ENCODE measurements at places on chromosomes 7 and 10.

DNA sequence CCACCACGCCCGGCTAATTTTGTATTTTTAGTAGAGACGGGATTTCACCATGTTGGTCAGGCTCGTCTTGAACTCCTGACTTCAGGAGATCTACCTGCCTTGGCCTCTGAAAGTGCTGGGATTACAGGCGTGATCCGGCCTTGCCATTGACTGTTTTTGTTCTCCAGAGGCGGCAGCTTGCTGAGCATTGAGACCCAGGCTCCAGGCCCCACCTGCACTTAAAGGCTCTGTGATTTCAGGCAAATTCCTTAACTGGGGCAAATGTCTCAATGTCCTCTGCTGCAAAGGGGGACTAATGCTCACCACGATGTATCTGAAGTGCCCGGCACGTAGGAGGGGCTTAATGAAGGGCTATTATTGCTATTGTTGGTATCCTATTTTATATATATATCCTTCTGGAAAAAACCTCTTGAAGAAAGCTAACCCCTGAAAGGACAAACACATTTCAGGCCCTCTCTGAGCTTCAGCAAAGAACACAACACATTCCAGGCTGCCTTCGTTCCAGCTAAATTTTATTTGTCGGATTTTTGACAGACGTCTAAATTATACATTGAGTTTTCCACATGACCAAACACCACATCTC lies 29.0 kb downstream of the TRIM8 start:
- no peak for DNase-seq

DNA sequence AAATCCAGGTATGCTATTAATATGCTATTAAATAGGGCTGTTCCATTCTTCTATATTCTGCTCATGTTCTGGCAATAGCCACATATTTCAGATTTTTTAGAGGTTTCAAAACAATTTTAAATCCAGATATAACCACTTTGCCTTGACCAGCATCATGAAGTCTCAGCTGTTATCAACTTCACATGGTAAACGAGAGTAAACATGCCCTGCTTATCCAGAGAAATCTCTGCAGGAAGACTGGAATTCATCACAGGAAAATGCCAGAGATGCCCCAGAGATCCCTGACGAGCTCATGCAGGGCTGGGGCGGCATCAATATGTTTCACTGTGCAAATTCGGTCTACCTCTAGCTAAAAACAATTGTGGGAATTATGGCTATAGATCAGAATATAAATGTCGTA lies 126.5 kb downstream of the FANK1 start:
- DNase-seq = no peak

DNA sequence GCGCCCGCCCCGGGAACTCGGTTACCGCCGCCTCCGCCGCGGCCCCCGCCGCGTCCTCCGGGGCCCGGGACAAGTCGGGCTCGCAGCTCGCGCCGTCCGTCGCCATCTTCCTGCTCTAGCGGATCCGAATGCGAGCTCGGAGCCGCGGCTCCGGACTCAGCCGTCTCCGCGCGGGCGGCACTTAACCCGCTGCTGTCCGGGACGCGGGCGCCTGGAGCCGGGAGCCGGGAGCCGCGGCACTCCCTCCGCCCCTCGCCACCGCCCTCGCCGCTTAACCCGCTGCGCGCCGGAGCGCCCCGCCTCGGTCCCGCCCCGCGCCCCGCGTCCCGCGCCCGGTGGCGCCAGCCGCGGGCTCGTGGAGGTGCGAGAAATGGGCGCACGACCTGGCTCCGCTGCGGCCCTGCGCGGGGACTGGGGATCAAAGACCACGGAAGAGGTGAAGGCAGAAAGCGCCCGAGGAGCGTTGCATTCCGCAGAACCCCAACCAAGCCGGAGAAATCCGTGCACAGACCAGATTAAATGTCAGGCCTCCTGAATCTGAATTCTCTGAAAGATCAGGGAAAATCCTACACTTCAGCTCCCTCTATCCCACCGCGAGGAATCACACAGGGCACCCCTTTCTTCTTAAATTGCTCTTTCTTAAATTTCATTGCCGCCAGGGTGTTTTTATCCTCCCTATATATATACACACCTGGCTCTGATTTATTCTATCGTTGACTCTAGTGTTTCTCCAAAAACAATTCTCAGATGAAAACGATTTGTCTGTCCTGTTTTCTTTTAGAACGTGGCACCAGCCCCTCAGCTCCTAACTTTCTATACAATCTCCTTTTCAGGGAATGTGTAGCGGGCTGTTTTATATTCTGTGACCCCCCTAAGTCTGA lies at the start of gene CTTNBP2:
Gene CTTNBP2, minus strand, starts transcription at position 132 of the 881 bp plus-strand sequence. Its CDS starts 26 bp downstream, at position 106.
- DNase-seq = no peak

- no peak for DNase-seq
These were observed 24.3 kb downstream of the FAM20C start for GRCh38 chr7:216360-217300.

- no peak for DNase-seq
These were observed 96.4 kb downstream of the FAS start for GRCh38 chr10:89086801-89087521.

DNA sequence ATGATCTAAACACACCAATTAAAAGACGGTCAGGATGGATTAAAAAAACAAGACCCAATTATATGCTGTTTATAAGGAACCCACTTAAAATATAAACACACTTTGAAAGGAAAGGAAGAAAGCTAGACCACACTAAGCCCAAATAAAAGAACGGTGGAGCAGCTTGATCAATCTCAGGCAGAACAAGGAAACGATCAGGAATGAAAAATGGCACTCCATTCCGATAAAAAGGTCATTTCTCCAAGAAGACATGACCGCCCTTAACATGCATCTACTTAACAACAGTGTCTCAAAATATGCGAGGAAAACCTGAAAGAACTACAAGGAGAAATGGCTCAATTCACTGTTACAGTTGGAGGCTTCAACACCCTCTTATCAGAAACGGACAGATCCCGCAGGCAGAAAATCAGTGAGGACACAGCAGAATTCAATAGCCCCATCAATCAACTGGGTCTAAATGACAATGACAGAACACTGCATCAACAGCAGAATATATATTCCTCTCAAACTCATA lies 210.0 kb downstream of the MAD1L1 start:
- DNase-seq = no peak

DNA sequence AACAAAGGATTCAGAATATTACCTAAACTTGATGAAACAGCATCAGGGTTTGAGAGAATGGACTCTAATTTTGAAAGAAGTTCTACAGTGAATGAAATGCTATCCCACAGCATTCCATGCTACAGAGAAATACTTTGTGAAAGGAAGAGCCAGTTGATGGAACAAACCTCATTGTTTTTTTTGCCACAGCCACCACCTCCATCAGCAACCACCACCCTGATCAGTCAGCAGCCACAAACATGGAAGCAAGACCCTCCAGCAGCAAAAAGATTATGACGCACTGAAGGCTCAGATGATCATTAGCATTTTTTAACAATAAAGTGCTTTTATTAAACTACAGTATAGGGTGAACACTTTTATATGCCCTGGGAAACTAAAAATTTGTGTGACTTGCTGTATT lies 98.7 kb downstream of the LRRC4 start:
- DNase-seq = no peak

- no peak for DNase-seq
These were observed 931 bp downstream of the PAPSS2 start for GRCh38 chr10:87660484-87661133.

- no peak for DNase-seq
These were observed 2.5 kb downstream of the LFNG start for GRCh38 chr7:2521952-2522591.

- no peak for DNase-seq
These were observed 165.4 kb downstream of the ACTR3B start for GRCh38 chr7:152924826-152925411.

DNA sequence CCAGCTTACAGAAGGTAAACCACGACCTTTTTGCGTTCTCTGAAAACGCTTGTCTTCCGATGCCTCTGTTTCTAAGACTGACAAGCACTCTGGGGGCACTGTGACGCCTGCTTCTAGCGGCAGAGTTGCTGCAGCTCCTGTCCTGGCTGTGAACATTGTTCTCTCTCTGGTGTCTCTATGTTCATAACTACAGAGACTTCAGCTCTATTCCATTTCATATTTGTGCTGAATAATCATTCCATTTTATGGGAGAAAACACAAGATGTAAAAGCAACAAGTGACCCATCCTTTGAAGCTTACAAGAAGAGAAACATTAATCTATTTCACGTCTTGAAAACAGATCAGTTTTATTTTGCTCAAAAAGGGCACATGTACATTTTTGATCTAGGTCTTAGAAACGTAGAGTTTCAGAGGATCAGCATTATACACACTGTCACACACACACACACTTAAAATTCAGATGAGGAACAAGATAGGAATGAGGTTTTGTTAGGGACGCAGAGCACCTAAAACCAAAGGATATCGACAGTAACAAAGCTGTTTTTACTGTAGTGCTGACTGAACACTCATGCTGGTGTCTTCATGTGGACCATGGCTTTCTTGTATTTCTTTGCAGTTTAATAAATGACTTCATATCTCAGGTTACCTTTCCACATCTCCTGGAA lies 3.0 kb downstream of the IKZF1 start:
- no peak for DNase-seq

DNA sequence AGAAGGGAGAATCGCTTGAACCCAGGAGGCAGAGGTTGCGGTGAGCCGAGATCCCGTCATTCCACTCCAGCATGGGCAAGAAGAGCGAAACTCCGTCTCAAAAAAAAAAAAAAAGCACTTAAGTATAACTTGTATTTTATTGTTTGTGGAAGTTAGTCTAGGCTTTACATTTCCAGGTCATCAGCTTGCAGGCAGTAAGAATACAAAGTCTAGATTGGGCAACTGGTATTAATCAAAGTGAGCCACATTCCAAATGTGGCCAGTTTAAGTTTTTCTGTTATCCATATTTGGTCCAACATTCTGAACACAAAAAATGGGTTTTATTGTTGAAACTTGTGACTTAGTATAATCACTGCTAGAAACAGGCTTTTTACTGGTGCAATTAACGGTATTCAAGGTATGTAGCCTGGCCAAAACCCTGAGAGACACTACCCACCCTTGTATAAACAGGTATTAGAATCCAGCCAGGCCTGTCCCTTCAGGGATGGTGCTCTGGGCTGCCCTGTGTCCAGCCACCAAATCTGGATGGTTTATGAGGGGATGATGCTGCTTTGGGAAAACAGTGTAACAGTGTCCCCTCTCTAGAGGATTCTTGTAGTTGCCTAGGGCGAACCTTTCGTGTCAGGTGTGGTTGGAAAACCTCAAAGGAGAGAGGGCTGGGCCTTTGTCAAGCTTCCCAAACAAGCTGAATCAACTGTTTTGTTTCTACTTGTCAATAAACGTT lies 122.1 kb upstream of the EFCAB10 start:
- no peak for DNase-seq

DNA sequence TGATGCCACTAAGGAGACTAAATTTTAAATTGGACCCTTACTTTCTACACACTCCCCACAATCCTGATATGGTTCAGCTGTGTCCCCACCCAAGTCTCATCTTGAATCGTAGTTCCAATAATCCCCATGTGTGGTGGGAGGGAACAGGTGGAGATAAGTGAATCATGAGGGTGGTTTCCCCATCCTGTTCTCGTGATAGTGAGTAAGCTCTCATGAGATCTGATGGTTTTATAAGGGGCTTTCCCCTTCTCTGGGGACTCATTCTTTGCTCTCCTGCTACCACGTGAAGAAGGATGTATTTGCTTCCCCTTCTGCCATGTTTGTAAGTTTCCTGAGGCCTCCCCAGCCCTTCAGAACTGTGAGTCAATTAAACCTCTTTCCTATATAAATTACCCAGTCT lies 18.4 kb upstream of the BET1 start:
- DNase-seq = no peak

DNA sequence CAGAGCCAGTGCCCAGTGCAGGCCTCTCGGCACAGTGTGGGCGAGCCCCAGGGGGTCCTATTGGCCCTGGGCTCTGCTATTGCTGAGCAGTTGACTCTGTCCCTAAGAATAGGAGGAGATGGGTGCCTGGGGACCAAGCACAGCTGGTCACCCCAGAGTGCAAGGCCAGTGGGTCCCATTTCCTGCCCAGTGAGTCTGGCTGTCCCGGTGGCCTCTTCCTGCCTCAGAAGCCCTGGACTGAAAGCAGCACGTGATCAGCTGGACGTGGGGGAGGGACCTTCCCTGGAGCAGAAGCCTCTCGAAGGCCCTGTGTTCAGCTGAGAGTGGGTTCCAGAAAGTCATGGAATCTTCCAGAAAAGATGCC lies 42.0 kb downstream of the PWWP2B start:
- DNase-seq = no peak

GRCh38 chr7:148433521-148434180 lies 156.9 kb upstream of the C7orf33 start:
- no peak for DNase-seq

DNA sequence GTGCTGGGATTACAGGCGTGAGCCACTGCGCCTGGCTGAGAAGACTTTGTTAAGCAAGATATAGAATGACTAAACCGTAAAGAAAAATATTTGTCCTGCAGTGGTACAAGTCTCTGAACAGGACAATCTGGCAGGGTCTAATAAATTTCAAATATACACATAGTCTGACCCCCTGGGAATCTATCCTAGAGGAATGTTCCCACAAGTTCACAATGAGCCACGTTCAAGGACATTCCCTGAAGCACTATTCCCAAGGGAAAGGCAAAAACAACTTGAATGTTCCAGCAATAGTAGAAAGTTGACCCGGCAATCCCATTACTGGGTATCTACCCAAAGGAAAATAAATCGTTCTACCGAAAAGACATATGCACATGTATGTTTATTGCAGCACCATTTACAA lies 82.0 kb downstream of the HIP1 start:
- no peak for DNase-seq

DNA sequence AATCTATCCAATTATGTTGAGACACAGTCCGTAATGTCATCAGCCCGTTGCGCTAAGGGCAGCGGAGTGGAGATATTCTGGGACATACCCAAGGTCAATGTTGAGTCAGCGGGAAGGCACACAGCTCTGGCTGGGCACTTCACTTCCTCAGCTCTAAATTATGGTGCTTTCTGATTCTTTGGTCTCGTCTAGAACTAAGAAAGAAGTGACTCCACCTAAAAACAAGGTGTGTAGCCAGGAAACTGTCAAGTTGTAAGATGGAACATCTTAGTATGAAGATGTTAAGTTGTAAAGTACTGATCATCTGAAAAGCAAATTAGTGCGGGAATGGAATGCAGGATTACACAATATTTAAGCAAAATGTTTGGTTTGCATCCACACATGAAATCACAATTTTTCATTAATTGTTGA lies 43.1 kb downstream of the BAIAP2L1 start:
- no peak for DNase-seq

DNA sequence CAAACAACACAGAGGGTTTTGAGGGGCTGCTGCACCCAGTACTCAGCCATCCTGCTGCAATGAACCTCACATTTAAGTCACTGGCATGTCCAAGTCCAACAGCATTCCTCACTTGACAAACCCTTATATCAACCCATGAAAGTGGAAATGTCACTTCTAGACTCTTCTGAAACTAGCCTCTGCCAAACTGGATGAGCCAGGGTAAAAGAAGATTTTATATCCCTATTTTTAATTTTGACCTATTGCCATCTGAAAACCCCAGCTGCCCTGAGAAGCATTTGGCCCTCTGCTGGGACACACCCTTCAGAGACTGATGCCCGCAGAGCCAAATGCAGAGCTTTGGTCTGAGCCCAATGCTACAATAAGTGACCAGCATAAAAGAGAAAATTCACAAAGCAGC lies 201.1 kb downstream of the ANK3 start:
- DNase-seq = no peak

GRCh38 chr7:69912141-69912540 lies 313.9 kb downstream of the AUTS2 start:
- no peak for DNase-seq
